ENCODE measurements at places on chromosomes 3 and 15.

DNA sequence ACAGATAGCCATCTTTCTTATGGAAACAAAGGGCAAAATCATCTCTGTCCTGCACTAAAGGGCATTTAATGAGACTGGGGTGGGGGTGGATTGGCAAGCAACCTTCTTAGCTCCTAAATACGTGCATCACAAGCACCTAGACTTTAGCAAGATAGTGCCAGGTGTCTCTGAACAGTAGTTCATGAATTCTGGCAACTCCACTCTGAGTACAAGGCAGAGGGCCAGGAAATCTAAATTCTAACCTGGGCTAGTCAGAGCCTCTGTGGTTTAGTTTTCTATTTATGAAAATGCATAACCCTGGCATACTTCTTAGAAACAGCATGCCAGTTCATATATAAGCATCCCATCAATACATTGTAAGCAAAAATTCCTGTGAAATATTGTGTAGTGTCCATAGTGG lies 788.5 kb downstream of the MCTP2 start:
- no peak for DNase-seq

DNA sequence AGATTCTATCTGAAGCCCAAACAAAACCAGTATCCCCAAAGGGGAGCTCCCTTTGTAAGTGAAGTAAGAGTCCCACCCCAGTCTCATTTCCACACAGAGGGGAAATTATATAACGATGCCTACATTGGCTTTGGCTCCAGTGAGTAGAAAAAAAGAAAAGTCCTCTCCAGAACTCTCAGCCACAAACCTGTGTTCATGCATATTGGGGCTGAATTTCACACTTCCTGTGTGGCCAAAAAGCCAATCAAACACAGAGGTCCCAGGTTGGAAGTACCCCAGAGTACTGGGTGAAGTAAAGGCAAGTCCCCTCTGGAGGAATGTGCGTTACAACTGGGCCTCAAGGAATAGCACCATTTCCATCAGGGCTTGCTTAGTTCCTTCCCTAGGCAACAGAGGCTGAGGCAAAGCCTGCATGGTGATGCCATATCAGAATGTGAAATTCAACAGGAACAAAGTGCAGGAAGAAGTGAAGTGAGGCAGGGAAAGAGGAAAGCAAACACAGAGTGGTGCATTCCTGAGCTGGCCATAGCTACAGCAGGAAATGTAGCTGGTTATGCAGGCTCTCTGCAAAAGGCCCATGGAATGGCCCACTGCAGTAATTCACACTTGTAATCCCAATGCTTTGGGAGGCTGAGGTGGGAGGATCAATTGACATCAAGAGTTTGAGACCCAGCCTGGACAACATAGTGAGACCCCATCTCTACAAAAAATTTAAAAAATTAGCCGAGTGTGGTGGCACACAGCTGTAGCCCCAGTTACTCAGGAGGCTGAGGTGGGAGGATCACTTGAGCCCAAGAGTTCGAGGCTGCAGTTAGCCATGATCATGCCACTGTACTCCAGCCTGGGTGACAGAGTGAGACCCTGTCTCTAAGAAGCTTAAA lies 16.6 kb upstream of the CX3CR1 start:
- no peak for DNase-seq

DNA sequence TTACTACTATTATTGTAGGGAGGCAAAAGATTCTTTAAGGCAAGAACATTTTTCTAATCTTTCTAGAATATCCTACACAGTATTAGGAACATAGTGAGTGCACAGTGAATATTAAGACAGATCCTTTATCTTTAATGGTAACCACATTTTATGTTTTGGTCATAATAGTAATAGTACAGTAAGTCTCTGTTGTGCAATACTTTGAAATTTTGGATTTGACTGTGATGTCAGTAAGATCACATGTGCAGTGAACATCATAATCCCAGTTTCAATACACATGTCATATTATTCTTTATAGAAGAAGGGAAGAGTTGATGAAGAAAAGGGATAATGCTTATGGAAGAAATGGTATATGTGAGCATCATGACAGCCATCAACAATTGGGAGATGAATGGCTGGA lies 10.7 kb downstream of the STT3B start:
- DNase-seq = no peak

DNA sequence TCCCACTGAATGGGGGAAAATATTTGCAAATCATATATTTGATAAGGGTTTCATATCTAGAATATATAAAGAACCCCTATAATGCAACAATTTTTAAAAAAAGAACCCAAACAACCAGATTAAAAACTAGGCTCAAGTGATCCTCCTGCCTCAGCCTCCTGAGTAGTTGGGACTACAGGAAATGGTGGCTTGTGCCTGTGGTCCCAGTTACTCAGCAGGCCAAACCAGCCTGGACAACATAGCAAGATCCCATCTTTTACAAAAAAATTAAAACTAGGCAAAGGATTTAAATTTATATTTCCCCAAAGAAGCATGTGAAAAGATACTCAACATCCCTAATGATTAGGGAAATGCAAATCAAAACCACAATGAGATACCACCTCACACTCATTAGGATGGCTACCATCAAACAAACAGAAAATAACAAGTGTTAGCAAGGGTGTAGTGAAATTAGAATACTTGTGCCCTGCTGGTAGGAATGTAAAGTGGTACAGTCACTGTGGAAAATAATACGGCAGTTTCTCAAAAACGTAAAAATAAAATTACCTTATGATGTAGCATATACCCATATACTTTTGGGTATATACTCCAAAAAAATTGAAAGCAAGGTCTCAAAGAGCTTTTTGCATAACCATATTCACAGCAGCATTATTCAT lies 19.7 kb downstream of the TFDP2 start:
- no peak for DNase-seq

DNA sequence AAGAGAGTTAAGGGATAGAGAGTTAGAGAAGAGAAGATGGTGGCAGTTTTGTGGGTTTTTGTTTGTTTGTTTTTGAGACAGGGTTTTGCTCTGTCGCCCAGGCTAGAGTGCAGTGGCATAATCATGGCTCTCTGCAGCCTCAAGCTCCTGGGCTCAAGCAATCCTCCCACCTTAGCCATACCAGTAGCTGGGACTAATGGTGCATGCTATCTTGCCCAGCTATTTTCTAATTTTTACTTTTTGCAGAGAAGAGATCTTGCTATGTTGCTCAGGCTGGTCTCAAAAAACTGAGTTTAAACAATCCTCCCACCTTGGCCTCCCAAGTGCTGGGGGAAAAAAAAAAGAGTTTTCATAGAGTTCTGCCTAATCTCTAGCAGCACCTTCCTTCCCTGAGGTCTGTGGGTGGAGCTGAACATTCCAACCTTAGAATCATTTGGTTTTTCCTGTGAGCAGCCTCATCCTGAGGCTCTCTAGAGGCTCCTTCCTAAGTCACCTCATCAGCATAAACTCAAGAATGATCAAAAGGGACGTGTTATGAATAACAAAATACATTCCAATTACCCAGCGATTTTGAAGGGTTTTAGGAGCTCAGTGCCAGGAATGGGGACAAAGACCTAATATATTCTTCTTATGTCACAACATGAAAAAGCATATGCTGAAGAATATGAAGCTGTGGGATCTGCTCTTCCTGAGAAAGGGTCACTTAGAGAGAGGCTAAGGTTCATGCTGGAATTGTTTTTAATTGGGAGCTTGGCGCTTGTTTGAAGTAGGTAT lies 180.6 kb downstream of the LSAMP start:
- no peak for DNase-seq
